Daoy (cell line): ENCODE measurements at places on chromosomes 2 and 18.

- DNase-seq: no peak
These were observed 207.4 kb downstream of the NEDD4L start for GRCh38 chr18:58251416-58251815.

DNA sequence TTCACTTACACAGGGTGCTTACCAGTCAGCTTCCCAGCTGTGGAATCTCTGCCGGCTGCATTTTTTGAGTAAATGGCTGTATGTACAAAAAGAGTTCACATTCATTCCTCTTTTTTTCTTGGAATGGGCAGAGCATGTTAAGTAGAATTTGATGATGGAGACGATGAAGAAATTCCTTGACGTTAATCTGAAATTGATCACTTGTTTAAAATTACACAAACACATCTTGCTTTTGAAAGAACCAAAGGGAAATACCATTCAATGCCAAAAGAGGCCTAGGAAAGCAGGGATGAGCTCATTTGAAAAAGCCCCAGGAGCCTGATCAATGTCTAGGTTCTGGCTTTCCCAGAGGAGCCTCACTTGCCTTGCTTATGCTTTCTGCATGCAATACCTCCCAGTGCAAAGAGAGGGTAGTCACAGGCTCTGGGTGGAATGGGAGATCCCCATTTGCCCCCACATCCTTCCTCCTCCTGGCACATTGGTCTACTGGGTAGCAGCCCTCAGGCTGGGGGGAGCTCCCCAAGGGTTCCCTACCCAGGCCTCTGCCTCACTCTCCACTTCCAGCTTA lies 12.3 kb upstream of the SMAD7 start:
- DNase-seq: no peak

- no peak for DNase-seq
These were observed 1106.6 kb upstream of the FAM98A start for GRCh38 chr2:34705551-34706247.

- no peak for DNase-seq
These were observed 385.4 kb upstream of the SYT4 start for GRCh38 chr18:43662657-43663056.

DNA sequence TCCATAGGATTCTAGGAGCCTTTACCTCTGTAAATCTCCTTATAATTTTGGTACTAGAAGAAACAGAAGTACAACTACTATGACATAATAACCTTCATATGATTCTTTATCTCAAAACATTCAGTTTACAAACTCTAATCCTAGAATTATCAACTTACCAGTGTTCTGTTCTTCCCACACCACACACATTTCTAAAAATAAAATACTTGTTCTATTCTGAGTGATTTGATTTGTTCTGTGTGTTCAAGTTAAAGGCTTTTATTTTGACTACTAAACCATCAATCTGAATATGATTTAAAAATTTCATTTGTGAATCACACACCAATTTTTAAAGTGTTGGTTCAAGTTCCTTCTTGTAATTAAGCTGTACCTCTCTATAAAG lies 16.0 kb downstream of the CYTIP start:
- DNase-seq: no peak

DNA sequence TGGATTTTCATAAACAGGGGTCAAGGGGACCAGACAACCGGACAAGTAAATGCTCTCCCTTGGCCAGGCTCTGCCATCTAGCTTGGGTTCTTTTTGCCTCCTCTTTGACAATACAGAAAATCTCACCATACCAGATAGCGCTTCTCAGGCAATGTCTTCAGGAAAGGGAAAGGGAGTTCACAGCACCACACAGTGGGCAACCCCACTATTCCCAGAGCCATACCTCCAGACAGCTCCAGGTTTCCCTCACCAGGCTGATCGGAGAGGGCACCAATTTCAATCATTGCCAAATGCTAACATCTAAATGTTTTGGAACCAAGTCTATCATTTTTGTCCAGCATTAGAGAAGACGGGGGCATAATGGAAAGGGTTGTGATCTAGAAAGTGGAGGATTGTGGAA lies 28.1 kb downstream of the CCDC68 start:
- DNase-seq: no peak

DNA sequence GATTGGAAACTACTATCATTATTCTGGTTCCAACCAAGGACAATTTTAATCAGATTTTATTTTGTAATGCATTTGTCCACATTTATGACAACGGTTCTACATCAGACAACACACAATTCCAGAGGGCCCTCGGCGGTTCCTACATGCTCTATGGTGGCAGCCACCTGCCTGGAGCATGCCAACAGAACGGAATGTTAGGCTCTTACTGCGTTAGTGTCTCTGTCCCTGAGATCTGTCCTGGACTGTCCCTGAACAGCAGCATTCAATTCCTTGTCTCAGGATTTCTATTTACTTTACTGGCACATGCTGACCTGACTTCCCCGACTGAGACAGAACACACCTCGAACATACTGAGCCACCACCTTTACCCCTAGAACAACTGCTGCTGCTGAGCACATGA lies 117.7 kb downstream of the CCBE1 start:
- DNase-seq: no peak

DNA sequence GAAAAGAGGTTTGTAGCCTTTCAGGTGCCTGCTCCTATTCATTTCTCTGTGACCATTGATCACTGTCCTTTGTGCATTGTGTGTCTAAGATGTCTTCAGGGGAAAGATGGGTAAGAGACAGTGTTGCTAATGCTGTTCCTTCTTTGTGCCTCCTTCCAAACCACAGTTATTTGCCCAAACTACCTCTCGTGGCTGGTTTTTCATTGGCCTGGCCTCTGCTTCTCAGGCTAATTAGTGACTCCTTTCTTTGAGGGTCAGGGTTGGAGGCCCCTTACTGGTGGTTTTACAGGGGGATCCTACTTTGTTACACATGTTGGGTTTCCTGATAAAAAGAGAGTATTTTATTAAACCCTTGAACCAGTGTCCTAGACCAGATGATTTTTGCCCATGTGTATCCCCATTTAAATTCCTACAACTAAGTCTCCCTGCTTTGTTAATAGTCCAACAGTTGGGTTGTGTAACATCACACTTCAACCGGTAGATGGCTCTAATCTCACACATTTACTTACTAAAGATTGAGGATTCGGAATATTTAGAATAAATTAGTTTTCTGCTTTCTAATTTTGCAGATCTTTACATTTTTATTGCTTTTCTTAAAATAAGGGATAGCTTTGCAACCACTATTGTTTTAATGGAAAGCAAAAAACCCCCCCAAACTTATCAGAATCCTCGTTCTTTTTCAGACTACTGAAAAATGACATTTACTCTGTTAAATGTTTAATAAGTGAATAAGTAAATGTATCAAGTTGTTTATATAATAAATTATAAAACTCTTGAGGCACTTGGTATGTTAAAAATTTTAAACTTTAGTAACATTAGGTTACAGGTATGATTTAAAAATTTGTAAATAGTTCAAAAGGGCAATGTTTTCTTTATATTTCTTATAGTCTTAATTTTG lies 2.4 kb downstream of the MARS2 start:
- DNase-seq: peak; percentile 31

DNA sequence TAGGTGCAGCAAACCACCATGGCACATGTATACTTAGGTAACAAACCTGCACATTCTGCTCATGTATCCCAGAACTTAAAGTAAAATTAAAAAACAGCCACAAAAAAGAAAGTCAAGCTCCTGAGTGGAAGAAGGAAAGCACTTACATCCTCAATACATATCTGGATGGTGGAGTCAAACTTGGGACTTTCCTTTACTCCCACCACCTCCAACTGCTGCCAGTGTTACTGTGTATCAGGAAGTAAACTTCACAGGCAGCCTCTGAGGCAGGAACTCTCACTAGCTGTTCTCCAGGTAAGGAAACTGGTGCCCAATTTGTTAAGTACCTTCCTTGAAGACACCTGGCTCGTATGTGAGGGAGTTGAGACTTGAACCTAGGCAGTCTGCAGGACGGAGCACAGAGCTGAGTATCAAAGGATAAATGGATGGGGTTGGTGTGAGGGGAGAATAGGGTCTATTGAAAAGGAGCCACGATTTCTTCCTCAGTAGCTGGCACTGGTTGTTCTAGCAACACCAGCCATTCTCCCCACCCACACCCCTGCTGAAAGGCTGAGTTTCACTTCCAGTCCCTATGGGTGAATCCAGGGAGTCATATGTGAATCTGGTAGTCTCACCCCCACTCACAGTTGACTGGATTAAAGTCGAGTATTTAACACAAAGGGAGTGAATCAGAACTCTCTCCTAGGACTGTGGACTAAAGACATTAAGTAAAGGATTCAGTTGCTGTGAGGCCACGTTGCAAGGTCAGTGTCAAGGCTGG lies 50.0 kb upstream of the GPR39 start:
- no peak for DNase-seq

DNA sequence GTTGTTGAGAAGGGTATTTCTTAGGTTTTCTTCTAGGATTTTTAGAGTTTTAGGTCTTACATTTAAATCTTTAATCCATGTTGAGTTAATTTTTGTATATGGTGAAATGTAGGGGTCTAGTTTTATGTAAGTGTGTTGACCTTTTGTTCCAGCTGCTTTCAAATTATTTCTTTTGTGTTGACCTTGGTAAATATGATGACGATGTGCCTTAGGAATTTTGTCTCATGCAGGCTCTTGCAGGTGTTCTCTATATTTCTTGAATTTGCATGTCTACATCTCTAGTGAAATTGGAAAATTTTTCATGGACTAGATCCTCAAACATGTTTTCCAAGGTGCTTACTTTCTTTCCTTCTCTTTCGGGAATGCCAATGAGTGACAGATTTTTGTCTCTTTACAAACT lies 1609.3 kb upstream of the ZEB2 start:
- DNase-seq: no peak
